Stimulated activated CD8-positive, alpha-beta memory T cell treated with anti-CD3 and anti-CD28 coated beads, Interleukin-2, amount 100 ng/mL, for 48 hours (primary cell): ENCODE measurements at places on chromosomes 12 and 14.

DNA sequence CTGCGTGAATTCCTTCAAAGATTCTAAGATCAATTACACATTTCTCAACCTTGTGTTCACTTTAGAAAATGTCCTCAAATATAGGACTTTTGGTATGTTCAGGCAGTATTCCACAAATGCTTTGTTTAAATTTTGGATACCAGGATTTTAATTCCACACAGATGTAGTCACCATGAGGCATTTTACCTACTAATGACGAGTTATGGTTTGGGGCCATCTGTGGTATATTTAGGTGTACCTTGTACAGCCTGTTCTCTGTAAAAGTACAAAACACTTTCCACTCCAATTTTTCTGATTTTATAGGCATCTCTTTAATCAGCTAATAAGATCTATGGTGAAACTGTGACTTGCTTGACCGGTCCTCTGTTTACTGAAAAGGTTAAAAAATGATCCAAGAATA lies 275.7 kb upstream of the PRICKLE1 start:
- no peak for DNase-seq

GRCh38 chr12:480831-481816 lies 21.4 kb downstream of the B4GALNT3 start:
- DNase-seq, result no peak

DNA sequence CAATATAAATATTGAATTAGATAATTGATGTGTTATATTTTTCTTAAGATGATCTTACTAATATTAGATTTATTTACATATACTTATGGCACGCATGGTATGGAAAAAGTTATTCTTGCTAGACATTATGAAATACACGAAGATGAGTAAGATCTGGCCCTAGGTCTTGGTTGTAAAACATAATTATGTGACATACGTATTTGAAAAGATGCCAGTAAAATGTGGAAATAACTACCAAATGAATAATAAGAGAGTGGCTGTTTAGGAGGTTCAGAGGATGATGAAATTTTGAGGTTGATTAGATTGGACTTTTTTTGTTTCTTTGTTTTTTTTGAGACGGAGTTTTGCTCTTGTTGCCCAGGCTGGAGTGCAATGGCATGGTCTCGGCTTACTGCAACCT lies 41.3 kb downstream of the FANCM start:
- DNase-seq, result no peak

GRCh38 chr12:113422030-113422885 lies at the start of gene SDSL:
Gene SDSL (plus strand): TSS chr12:113422380. CDS start chr12:113427983, 5,603 bp downstream.
- DNase-seq, result peak; percentile 20

GRCh38 chr14:35331605-35332516 lies 39.7 kb downstream of the PSMA6 start:
- DNase-seq, result no peak

GRCh38 chr12:105882404-105882803 lies 256.4 kb downstream of the NUAK1 start:
- no peak for DNase-seq

- DNase-seq, result no peak
These were observed 40.2 kb downstream of the PROX2 start for GRCh38 chr14:74835645-74836250.

DNA sequence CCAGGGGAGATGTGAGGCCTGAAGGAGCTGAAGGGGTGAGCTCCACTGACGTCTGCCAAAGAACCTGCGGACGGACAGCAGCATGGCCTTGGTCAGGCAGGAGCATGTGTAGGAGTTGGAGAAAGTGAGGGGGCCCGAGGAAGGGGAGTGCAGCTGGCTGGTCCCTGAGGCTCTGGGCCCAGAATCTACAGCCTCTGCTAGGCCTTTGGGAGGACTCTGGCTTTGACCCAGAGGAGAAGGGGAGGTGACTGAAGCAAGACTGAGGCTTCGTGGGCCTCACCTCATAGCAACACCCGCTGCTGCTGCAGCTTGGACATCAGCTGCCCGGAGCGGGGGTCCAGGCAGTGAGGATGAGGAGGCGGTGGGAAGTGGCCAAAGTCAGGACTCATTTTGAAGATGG lies 216.6 kb upstream of the FKBP4 start:
- no peak for DNase-seq

GRCh38 chr12:30959778-30960177 lies 33.2 kb downstream of the TSPAN11 start:
- DNase-seq, result no peak

GRCh38 chr12:52005903-52006703 lies 643 bp upstream of the TAMALIN start:
- DNase-seq, result no peak

DNA sequence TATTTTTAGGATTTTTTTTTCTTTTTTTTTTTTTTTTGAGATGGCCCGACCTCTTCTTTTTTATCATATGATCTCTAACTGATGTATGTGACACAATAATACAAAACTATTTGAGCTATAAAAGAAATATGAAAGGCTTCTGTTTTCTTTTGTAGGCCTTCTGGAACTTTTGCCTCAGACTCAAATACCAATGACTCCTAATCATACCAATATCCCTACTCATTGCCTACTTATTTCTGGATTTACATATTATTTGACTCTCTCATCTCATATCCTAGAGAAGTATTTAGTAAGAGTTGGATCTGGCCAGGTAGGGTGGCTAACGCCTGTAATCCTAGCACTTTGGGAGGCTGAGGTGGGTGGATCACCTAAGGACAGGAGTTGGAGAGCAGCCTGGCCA lies 12.7 kb upstream of the WDR89 start:
- DNase-seq, result no peak
